PC-9 (cell line): ENCODE measurements at places on chromosomes 16 and 17.

DNA sequence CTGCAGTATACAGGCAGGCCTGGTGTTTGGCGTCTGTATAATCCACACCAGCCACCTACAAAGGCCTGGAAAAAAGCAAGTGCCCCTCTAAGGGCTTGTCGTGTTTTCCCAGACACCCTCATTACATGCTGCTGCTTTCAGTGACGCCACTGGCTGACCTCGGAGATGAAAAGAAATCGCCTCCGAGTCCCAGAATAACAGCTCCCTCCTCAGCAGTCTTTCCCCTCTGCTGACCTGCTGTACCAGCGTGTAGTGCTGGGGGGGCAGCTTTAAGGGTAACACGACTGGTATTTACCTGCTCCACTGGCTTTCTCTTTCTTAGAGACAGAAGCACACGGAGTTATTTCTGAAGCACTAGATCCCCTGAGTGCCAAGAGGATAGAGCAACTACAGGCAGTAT, 296.8 kb downstream of the GRIN2A start:
- peaks cover 22% of the 10 kb centered on the region for H3K27me3 ChIP-seq
- no peaks in the 10 kb centered on the region for H3K36me3 ChIP-seq
- DNase-seq: no peak
- H3K27ac ChIP-seq: no peak overlapping the region

- DNase-seq: no peak
- no peak overlapping the region for H3K27ac ChIP-seq
- H3K4me3 ChIP-seq: no peak overlapping the region
- H3K27me3 ChIP-seq: no peaks in the 10 kb centered on the region
- no peaks in the 10 kb centered on the region for H3K4me1 ChIP-seq
Observed at GRCh38 chr16:71974068-71974818, 26.0 kb downstream of the PKD1L3 start.

- H3K27me3 ChIP-seq: no peaks in the 10 kb centered on the region
- no peak overlapping the region for H3K27ac ChIP-seq
- H3K4me1 ChIP-seq: peaks cover 9% of the 10 kb centered on the region
- no peak overlapping the region for H3K4me3 ChIP-seq
- no peak for DNase-seq
Observed at GRCh38 chr16:67155295-67156142, 4.2 kb downstream of the TRADD start.

DNA sequence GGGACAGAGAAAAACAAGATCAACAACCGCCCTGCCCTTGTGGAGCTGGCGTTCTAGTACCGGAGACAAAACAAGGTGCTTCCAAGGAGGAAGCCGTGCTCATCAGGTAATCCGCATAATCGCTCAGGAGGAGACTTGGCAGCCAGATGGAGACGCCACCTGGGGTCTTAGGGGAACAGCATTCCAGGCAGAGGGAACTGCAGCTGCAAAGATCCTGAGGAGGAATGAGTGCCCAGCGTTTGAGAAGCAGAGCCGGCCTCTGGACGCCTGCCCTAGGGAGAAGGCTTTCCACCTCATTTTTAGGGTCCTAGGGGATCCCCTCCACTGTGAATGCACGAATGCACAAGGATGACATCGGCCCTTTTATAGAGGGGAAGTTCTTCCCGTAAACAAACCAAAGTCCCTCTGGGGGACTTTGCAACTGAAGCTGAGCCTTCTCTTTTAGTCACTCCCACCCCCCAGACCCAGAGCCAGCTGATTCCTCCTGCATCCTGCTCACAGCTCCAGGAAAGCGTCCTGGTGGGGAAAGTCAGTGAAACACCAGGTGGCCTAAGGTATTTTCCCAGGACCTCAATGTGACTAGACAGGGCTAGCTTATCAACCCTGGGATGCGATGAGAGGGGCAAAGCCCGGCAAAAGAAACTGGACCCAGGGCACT, 13.2 kb upstream of the MPRIP start:
- H3K4me3 ChIP-seq: peak overlapping the region; percentile 5; the same call in 1 of the 2 replicates
- no peak for DNase-seq
- H3K27me3 ChIP-seq: no peaks in the 10 kb centered on the region
- no peaks in the 10 kb centered on the region for H3K36me3 ChIP-seq
- H3K4me1 ChIP-seq: peaks cover 65% of the 10 kb centered on the region
